Inflammatory macrophage treated with lipopolysaccharide for 4 hours (primary cell): ENCODE measurements at places on chromosomes 5 and 9.

DNA sequence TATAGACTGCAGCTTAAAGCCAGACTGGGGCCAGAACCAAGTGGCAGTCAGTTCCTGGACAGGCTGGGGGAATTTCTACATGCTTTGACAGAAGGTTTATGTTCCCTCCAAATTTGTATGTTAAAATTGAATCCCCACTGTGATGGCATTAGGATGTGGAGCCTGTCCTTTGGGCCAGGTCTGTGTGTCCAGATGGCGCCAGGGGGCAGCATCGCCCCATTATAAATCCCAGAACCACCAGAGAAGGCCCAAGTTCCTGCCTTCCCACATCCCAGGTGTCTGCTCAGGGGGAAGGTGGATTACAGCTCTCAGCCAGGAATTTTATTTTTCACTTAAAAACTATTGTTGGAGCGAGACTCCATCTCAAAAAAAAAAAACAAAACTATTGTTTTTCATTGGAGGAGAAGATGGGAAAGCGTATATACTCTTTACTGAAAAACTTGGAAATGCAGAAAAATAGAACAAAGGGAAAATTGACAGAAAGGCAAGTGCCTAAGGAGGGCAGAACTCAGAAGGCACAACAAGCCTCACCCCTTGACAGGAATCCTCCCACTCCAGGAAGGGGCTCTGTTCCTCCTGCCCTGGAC, 5.0 kb downstream of the IL3 start:
- DNase-seq: peak; percentile 56

GRCh38 chr9:88326936-88327335, 61.3 kb upstream of the SPIN1 start:
- DNase-seq: no peak

- no peak for DNase-seq
These were observed 25.8 kb upstream of the GPX8 start for GRCh38 chr5:55134053-55134722.

DNA sequence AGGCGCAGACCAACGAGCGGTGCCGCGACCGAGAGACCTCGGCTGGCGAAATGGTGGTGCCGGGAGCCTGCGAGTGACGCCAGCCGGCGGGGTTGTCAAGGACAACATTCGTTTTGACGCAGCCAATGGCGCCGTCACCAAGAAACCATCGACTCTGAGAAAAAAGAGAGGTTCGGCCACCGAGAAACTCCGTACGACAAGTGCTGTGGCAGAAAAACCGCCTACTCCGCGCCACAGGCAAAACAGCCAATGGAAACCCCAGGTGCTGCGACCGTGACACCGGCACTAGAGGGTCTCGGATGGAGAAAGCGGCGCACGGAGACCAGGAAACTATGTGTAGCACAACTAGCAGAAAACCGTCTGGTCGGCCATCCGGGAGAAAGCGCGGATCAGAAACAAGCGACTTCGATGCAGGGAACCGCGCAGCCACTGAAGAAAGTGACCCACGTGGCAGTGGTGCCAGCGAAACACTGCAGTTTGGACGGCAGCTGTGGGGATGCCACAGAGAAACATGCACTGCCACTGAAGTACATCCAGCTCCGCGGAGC, 88.8 kb downstream of the ANXA2R start:
- DNase-seq: peak; percentile 51

DNA sequence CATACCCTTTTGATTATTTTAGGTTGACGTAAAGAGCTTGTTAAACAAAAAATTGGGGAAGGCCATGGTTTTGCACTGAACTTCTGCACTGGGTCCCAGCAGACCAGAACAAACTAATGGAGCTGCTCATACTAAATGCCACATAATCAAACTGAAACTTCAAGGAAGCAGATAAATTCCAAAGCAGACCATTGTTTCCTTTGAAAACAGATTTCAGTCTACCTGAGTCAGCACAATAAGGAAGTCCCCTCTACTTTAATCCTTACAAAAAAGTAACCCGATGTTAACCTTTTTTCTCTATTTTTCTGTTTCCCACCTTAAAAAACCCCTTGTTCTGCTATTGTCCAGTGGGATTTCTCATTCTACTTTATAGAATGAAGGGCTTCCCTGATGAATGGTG, 39.2 kb downstream of the WDR36 start:
- no peak for DNase-seq

- peak; percentile 27 for DNase-seq
These were observed 21.1 kb downstream of the VCP start for GRCh38 chr9:35051069-35051967.

DNA sequence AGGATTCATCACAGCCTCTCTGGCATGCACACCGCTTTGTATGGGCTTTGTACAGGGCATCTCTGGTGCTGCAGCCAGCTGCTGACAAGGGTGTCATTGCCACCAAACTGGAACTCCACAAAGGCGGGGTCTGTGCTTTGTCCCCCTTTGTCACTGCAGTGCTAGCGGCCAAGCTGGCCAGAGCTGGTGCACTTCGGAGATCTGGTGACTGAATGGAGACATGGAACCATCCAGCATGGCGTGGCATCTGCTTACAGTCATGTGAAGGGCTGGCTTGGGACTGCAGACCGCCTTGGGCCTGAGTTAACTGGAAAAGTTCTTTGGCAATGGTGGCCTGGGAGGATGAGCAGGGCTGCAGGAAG, 18.7 kb upstream of the COL5A1 start:
- DNase-seq: no peak

- DNase-seq: no peak
These were observed 120.6 kb downstream of the KIF4B start for GRCh38 chr5:155134130-155134529.

GRCh38 chr5:71782393-71782770, 63.3 kb downstream of the CARTPT start:
- DNase-seq: no peak

- DNase-seq: no peak
These were observed 341.8 kb upstream of the KIF2A start for GRCh38 chr5:61964201-61964600.

GRCh38 chr9:134937164-134937555, 19.4 kb upstream of the FCN1 start:
- no peak for DNase-seq

DNA sequence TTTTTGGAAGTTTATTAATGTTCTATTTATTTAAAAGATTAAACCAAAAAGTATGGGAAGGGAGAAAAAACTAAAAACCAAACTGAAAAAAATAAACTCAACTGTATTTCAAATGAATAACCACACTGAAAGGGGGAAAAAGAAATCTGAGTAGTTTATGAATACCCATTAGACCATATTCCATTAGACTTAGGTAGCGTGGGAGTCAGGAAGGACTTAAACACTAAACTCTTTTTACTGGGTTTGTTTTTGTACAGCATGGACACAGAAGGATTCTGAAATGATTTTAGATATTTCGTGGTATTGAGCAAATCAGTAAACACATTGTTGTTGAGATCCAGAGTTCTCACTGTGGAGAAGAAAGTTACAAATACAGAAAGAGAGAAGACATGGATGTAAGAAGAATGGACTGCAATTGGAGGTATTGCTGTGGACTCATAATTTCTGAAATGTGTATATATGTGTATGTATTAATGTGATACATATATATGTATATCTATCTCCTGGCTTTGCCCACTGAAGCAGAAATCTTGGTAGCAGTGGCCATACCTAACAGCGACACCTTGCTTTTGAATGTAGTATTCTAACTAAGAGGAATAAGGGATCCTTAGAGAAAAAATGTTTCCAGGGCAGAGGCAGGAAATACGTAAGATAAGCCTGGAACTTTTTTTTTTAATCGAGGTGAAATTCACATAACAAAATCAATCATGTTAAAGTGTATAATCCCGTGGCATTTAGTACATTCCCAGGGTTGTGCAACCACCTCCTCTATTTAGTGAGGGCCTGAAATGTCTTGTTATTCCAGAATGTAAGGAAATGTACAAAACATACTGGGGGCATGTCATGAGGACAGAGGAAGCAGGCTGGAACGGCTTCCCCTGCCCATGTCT, 228.8 kb downstream of the SMARCA2 start:
- DNase-seq: no peak

GRCh38 chr5:87572090-87572489, 159.4 kb upstream of the CCNH start:
- no peak for DNase-seq
